Stimulated activated CD8-positive, alpha-beta memory T cell treated with anti-CD3 and anti-CD28 coated beads, Interleukin-15, amount 100 ng/mL, for 48 hours (primary cell): ENCODE measurements at places on chromosomes 6 and 20.

- DNase-seq: no peak
These were observed 222.6 kb downstream of the MYLK4 start for GRCh38 chr6:2528156-2528555.

- no peak for DNase-seq
These were observed 30.7 kb downstream of the TUBB2B start for GRCh38 chr6:3196770-3197169.

- no peak for DNase-seq
These were observed 4.8 kb upstream of the SMIM28 start for GRCh38 chr6:138372711-138373463.

GRCh38 chr6:170056278-170056711, 234.6 kb downstream of the DLL1 start:
- no peak for DNase-seq

GRCh38 chr6:13725052-13725451, 13.4 kb upstream of the RANBP9 start:
- no peak for DNase-seq

DNA sequence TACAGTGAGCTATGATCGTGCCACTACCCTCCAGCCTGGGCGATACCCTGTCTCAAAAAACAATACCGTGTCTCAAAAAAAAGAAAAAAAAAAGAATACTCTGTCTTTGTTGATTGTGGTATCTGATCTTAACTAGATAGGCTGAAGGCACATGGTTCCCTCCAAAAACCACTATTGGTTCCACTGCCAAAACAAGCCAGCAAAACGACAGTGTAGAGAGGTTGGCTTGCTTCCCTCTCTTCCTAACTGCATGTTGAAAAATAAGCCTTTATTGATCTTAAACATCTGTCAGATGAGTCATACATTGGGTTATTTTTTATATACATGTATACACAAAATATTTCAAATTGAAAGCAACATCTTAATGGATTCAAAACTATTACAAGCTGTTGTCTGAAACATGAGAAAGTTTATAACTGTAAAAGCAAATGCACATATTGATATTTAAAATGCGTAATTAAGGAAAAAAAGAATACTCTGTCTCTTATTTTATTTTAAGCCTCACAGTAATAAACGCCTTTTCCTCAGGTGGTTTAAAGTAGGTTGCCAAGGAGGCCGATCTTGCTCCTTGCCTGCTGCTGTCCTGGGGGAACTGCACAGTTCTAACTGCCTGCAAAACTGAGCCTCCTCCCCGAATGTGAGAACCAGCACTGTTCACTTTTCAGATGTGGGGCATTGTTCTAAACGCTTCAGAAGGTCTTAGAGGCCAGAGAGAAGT, 7.0 kb upstream of the NINL start:
- DNase-seq: no peak
